ENCODE measurements at places on chromosomes 11 and 22. TPM values are rescaled to one million over a fixed set of nuclear protein-coding genes. Genes with fewer than 3 reads are reported as not detected.

ART5 gene
- not detected for total RNA-seq

KRTAP5-11 gene
- not detected for total RNA-seq

OSM gene
- total RNA-seq = 1.4 TPM

CBLIF gene
- total RNA-seq = not detected

SLC25A45 gene
- total RNA-seq = 9.1 TPM

Measured in aorta (tissue), 5 donors.